ENCODE measurements at places on chromosomes 1 and 21.
A peak's percentile ranks its signal among the peaks of the same experiment; 100 is the strongest.

DNA sequence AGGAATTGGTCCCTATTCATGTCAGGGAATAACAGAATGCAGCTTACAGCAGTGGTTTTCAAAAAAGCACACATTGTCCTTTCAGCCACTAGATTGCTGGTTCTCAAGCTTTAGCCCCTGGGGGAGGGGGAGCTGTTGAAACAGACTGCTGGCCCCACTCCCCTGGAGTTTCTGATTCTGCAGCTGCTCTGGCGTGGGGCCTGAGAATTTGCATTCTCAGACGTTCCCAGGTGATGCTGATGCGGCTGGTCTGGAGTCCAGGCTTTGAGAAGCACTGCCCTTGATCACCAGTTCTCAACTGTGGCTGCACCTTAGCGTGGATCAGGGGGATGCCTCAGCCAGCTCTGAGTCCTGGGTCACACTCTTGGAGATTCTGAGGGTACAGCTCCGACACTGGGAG lies 62.7 kb upstream of the LAPTM5 start:
- DNase-seq = no peak

DNA sequence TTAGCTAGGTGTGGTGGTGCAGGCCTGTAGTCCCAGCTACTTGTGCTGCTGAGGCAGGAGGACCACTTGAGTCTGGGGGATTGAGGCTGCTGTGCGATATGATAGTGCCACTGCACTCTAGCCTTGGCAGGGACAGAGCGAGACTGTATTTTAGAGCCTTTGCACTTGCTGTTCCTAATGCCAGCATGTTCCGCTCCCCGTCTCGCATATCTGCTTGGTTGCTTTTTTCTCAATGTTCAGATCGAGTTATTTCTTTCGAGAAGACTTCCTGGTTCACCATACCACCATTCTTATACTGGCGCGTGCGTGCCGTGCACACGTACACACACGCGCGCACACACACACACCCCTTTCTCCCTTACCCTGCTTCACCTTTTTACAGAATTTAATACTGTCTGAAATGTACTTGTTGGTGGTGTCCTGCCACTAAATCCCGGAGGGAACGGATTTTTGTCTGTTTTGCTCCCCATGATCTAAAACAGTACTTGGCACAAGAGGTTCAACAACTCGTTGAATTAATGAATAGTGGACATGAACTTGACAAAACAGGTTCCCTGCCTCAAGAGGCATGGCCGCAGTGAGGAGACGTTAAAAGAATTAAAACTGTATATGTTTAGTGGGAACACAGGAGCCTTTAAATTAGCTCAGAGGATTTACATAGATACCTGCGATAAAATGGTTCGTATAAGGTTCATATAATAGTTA lies 1.1 kb upstream of the RPRD2 start:
- peak; percentile 27 for DNase-seq

DNA sequence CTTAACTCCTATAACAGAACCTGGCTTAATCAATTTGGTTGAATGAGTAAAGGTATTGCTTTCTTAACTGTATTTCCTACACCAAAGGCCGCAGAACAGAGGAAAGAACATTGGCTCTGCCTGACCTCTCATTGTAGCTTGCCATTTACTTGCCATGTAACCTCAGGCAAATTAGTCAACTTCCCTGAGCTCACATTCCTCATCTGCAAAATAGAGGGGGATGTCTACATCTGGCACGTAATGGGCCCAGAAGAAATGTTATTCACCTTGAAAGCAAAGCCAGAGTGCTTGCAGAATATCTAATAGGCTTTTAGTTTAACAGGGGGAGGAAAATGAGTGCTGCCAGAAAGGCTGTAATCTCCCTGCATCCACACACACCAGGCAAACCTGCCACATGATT lies 44.3 kb downstream of the LAMC2 start:
- no peak for DNase-seq

DNA sequence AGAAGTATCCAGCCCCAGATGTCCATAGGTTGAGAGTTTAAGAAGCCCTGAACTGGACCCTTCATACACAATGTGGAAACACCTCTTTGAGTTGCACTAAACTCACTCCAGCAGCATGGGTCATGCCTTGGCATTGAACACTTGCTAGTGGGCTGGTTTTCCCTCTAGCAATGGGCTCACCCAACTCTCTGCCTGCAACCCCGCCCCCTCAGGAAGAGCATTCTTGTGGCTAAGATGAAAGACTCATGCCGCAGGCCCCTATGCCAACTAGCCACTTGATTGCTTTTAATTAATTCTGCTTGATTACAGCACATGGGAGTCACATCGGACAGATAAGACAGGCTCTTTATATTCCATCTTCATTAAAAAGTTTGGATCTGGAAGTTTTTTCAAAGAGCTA lies 136.5 kb upstream of the GJB5 start:
- DNase-seq = no peak

DNA sequence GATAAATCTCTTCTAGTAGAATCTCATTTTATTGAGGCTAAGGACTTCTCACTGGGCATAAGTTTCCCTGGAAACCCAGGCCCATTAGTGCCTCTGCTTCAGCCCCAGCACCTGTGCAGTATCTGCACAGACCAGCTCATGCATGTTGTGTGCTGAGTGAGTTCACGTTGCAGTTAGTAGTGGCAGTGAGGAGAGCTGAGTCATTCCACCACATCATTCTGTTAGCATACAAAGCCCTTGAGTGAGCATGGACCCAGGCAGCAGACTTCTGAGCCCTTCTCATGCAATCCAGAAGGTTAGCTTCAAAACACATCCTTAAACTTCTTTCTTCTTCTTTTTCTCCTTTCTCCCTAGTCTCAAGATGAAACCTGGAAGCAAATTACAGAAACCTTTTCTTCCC lies 45.8 kb upstream of the NTPCR start:
- DNase-seq = no peak

Data from effector memory CD8-positive, alpha-beta T cell (primary cell).